ENCODE measurements at places on chromosomes 3 and 15.
A peak's percentile ranks its signal among the peaks of the same experiment; 100 is the strongest.

DNA sequence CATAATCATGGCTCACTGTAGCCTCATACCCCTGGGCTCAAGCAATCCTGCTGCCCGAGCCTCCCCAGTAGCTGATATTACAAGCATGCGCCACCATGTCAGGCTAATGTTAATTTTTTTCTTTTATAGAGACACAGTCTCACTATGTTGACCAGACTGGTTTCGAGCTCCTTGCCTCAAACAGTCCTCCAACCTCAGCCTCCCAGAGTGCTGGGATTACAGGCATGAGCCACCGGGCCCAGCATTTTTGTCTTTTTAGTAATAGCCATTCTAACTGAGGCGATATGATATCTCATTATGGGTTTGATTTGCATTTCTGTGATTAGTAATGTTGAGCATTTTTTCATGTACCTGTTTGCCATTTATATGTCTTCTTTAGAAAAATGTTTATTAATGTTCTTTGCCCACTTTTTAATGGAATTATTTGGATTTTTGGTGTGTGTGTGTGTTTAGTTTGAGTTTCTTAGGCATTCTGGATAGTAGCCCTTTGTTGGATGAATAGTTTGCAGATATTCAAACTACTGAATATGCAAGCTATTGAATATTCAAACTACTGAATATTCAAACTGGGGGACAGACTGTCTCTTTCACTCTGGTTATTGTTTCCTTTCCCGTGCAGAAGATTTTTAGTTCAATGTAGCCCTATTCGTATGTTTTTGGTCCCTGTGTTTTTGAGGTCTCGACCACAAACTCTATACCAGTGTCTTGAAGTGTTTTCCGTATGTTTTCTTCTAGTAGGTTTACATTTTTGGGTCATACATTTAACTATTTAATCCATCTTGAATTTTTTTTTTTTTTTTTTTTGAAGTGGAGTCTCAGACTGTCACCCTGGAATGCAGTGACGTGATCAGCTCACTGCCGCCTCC is 39.2 kb downstream of the CCDC66 start:
- DNase-seq = no peak

GRCh38 chr3:13536832-13537231 is 12.1 kb upstream of the FBLN2 start:
- DNase-seq = no peak

DNA sequence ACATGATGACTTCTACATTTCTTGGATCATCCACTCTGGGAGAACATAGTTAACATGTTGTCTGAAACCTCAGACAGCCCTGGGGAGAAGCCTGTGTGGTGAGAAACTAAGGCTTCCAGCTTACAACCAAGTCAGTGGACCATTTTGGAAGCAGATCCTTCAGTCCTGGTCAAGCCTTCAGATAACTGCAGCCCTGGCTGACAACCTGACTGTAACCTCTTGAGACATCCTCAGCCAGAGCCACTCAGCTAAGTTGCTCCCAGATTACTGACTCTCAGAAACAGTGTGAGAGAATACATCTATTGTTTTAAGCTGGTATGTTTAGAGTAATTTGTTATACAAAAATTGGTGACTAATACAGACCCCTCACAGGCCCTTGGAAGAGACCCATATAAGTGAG is 50.9 kb upstream of the KPNA4 start:
- DNase-seq = no peak

DNA sequence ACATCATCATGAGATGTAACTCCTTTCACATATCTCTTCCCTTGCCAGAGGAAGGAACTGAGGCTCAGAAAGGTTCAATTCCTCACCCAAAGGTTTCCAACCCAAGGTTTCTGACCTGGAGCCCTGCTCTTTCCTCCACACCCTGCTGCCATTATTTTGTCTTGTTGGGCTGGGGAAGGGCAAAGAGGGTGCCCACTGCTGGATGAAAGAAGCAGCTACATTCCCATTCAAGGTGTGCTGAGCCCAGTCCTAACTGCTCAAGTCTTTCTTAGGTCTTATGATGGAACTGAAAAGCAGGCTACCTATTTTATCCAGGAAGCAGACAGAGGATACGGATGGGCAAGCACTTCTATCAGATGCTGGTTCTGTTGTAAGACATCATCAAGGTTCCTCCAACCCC is 258.0 kb upstream of the CTDSPL start:
- DNase-seq = no peak

DNA sequence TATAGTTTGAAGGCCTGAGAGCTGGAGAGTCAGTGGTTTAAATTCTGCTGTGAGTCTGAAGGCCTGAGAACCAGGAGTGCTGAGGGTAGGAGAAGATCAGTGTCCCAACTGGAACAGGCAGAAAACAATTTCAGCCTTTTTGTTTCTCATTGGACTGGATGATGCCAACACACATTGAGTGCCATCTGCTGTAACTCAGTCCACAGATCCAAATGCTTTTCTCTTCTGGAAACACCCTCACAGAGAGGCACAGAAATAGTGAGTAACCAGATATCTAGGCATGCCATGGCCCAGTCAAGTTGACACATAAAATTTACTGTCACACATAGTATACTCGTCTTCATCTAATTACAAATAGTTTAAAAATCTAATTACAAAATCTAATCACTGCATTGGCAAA is 100.8 kb downstream of the NEO1 start:
- no peak for DNase-seq

- DNase-seq = peak; percentile 4
Measured at GRCh38 chr3:169813278-169813677, 574 bp upstream of the LRRC34 start.

DNA sequence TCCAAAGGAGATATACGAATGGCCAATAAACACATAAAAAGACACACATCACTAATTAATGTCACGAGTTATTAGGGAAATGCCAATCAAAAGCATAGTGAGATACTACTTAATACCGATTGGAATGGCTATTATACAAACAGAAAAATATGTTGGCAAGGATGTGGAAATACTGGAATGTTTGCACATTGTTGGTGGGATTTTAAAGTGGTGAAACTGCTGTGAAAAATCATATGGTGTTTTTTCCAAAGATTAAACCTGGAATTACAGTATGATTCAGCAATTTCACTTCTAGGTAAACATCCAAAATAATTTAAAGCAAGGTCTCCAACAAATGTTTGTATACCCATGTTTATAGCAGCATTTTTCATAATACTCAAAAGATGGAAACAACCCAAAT is 765.5 kb downstream of the VGLL3 start:
- DNase-seq = no peak

DNA sequence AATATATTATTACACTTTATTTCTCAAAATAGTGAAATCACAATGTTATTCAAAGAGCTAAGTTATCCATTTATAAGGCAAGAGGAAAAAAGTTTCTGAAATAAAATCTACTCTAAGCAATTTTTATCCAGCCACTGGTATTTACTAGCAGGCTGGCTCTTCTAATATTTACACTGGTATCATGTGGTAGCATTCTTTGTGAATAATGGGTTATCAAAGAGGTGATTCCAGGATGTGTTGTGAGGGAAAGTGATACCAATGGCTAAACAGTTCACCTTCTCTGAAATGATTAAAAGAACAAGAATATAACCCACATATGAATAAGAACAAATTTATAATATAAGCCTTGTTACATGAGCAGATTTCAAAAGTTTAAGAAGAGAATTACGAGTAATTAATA is 44.1 kb downstream of the DHX36 start:
- no peak for DNase-seq

DNA sequence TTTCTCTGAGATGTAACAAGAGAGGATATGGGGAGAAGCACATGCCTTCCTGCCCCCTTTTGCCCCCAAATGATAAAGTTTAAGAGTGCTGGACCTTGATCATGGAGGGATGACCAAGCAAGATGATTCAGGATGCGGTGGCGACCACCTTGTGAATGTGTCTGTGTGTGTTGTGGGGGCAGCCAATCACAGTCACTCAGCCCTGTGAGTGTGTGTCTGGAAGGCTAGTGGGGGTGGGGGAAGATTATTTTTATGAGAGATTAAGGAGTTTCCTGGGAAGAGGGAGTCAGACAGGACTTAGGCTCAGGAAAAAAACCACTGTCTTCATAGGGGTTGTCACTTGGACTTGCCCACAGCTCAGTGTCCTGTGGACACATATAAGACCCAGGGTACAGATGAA is 57.8 kb upstream of the KY start:
- no peak for DNase-seq

DNA sequence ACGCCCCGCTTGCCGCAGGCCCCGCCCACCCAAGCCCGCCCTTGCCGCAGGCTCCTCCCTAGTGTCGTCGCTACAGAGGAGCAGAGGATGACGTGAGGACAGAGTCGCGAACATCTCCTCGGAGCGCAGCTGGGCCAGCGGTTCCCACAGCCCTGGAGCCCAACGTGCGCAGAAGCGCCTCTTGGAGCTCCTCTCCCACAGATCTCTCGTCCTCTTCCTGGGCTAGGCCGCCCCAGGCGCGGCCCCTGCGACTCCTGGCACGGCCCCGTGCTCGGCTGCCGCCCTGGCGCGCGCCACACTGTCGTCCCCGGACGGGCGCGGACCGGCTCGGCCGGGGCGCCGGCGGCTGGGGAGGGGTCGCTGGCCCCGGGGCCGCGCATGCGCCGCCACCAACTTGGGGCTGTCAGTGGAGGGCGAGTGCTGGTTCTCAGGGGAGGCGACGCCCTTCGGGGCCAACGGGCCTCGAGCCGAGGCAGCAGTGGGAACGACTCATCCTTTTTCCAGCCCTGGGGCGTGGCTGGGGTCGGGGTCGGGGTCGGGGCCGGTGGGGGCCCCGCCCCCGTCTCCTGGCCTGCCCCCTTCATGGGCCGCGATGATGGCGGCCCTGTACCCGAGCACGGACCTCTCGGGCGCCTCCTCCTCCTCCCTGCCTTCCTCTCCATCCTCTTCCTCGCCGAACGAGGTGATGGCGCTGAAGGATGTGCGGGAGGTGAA is at the start of gene TRPC1:
TRPC1 (plus strand) TSS at position 67 of the 714 bp plus-strand sequence; CDS start at position 593, 526 bp downstream.
- peak; percentile 83 for DNase-seq

DNA sequence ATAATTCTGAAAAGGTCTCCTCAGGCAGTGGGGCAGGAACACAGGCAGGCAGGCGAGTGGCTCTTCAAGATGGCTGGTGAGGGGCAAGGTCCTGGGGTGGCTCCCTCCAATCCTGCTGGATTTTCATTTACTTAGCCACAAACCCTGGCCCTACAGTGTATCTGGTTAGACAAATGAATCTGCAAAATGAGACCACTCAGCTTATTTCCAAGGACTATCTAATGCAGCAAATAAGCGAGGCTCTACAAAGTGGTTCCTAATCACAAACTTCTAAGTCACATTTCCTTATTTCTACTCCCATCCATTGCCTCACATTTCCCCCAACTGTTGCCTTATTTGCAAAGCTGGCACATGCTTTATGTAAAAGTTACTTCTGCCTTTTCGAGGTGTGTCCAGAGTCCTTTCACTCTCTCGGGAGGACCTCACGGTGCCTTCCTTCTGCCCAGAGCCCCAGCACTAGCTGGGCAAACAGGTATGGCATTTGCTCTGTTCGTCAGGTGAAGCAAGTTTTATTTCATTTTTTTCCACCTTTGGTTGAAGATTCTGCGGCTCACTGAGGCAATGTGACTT is 40.5 kb downstream of the CCDC12 start:
- DNase-seq = peak; percentile 74

DNA sequence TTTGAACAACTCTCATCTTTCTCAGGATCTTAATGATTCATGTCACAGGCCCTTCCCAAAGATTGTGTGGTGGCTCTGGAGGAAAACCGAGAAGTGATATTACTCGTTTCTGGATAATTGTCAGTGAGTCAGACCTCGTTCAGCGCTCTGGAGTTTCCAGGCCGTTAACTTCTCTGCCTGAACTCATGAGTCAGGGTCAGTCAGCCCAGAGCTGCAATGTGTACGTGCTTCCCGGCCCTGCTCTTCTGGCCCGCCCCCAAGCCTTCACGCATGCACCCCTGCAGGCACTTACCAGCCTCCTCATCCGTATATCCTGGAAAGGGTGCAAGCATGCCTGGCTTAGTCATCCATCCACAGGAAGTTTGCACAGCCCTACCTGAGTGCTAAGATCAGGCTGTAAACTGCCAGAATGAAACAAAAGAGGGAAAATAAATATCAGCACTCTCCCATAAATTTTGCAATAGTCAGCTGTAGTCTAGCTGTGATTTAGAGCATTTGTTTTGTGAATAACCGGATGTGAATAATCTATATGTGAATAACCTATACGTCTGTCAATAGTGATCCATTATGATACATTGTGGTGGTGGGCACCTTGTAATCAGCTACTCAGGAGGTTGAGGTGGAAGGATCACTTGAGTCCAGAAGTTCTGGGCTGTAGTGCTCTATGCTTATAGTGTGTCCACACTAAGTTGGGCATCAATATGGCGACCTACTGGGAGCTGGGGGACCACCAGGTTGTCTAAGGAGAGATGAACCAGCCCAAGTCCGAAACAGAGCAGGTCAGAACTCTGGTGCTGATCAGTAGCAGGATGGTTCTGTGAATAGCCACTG is 35.3 kb upstream of the SEMA4B start:
- peak; percentile 90 for DNase-seq

DNA sequence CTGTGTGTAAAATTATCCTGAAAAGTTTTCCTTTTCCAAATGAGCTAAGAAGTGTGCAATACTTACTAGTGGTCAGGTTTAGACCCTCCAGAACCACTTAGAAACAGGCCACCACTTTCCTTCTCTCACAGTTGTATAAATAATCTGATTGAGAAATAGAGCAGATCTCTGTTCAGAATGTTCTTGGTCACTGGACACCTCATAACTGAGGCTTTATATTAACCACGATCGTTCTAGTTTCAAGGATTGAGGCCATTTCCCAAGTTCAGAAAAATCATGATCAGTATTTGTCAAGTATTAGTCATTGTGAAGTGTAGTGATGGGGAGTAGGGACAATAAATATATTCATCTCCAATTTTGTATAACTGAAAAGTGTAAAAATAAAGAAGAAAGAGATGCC is 1.0 kb upstream of the MAP3K13 start:
- no peak for DNase-seq

DNA sequence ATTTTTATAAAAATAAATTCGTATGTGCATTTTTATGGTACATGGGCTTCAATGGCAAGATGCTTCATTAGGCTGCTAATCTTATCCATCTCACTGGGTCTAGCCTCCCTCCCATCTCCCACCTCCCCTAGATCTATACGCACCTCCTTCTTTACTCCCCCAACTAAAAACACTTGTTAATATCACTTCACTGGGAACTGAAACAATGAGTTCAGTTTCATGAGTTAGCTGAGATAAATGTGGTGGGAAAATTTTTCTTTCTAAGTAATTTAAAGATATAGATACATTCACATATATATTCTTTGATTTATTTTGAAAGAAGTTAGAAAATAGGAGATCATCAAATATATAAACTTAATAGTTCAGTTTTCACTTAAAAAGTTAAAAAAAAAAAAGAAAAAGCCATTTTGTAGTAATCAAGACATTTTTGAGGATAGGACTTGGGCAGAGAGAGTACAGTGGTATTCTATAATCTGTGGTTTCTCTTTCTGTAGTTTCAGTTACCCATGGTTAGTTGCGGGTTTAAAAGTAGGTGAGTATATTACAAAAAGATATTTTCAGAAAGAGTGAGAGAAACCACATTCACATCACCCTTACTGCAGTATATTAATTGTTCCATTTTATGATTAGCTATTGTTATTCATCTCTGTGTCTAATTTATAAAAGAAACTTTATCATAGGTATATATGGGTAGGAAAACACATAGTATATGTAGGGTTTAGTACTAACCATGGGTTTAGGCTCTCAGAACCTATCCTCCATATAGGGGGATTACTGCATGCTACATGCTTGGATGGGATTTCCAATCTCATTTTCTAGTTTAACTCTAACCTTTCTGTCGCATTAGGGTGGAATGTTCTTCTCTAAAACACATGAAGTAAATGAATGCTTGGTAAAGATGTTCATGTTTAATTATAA is 316.0 kb upstream of the CBLB start:
- DNase-seq = no peak

Measured in suppressor macrophage (primary cell).